Stimulated activated CD8-positive, alpha-beta memory T cell treated with anti-CD3 and anti-CD28 coated beads, Interleukin-4, amount 100 ng/mL, for 4 hours (primary cell): ENCODE measurements at places on chromosomes 4 and X.

GRCh38 chrX:30888526-30889146, 418 bp downstream of the TAB3 start:
- no peak for DNase-seq

GRCh38 chr4:171588051-171588545, 225.1 kb upstream of the GALNTL6 start:
- DNase-seq, result no peak

- DNase-seq, result no peak
Observed at GRCh38 chr4:15413010-15413622, 14.7 kb upstream of the C1QTNF7 start.

- DNase-seq, result no peak
Observed at GRCh38 chr4:123996718-123997510, 600.3 kb downstream of the SPRY1 start.

GRCh38 chr4:11497972-11498371, 69.3 kb upstream of the HS3ST1 start:
- no peak for DNase-seq
